ENCODE measurements at places on chromosomes 5 and 9. TPM values are rescaled to one million over a fixed set of nuclear protein-coding genes. Genes with fewer than 3 reads are reported as not detected.

- DNase-seq = no peak
Observed at GRCh38 chr5:176364765-176365350, 429 bp upstream of the ARL10 start.

GRCh38 chr5:176944268-176944667, 45.1 kb upstream of the HK3 start:
- no peak for DNase-seq

DNA sequence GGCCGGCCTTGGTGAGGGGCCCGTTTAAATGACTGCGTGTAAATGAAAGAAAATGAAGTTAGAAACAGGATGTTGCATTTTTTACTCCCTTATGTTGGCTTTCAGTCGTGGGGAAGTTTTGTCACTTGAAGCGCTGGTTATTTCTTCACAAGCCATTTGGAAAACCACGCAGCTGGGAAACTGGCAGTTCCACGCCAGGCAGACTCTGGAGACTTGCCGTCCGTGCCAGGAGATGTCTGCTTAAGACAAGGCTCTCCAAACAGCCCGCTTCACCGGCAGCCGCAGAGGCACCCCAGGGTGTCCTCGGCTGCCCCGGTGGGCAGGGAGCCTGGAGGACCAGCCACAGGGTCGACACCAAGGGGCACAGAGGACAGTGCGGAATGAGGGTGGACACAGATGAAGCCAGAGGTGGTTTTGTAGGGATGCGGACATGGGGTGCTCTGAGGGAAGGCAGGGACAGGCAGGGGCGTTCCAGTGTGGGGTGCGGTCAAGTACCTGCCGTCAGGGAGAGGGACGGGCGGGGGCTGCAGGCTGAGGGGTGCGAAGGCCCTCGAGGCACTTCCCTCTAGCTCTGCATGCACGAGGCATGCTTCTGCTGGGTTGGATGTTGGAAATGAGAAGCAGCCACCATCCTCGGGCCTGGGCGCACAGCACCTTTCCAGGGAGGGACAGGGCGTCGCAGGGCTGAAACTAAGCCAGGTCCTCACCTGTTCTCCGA, 11.1 kb upstream of the AJM1 start:
- no peak for DNase-seq

NUP188 gene
- total RNA-seq = 27.2 TPM
